ENCODE measurements at places on chromosomes 11 and 22.

DNA sequence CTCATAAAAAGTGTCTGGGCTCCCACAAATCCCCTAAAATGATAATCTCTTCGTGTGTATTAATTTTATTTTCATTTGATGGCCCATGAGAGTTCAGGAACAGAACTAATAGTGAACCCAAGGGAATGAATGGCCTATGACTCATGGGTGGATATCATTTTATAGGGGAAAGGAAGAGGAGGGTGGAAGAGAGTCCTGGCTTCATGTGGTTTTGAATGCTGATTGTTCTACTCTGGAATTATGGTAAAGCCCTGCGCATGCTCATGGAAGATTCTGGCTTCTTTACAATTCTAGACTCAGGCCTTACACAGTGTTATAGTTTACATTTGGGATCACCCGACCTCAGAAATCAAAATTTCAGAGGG is 35.2 kb downstream of the MAML2 start:
- DNase-seq: no peak

- DNase-seq: peak; percentile 36
Measured at GRCh38 chr22:41915035-41915785, at the start of gene SHISA8. Gene SHISA8, minus strand, starts transcription at chr22:41915074. Its CDS starts 407 bp downstream, at chr22:41914667.

GRCh38 chr11:2314525-2315394 is 12.9 kb downstream of the TSPAN32 start:
- DNase-seq: no peak

- DNase-seq: no peak
Measured at GRCh38 chr11:11841116-11841722, 553 bp upstream of the USP47 start.

DNA sequence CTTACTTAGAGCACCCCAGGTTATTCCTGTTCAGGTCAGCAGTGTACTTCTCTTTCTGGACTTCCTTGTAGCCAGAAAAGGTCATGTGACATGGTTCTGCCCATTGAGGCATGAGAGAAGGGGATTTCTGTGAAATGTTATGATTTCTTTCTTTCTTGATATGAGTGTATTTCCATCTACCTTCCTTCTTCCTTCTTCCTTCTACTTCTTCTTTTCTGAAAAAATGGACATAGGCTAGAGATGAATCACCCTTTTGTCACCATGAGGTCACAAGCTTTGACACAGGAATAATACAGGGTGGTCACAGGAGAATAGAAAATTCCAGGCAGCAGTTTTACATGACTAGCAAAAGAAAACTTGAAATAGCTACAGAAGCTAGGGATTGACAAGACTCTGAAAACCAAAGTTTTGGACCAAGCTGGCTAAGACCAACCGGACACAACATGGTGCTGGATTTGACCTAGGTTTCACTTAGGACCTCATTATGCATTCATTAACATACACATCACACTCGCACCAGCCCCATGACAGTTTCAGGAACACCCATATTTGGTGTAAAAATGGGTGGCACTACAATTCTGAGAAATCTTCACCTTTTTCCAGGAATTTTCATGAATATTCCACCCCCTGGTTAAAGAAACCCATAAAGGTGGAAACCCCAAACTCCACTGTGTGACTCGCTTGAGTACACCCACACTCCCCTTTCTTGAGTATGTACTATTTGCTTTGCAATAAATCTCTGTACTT is 21.2 kb upstream of the MAP6 start:
- peak; percentile 24 for DNase-seq

DNA sequence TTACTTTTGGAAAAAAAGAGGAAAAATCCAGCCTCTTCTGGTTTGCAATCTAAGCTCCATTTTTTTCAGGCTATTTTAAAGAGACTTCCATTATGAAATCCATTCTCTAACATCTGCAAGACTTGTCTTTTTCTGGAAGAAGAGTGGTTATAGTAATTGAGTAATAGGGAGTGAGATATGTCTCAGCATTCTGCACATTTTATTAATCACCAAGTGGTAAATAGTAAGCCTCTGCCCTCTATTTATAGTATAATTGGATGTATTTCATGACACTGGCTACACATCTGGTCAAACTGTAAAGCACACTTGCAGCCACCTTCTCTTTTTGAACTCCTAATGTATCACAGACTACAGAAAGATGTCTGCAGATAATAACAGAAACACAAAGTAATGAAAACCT is 391.1 kb downstream of the ETS1 start:
- DNase-seq: peak; percentile 29

GRCh38 chr22:18929459-18929858 is 6.6 kb downstream of the PRODH start:
- no peak for DNase-seq

- no peak for DNase-seq
Measured at GRCh38 chr22:46055181-46055875, 78.4 kb upstream of the WNT7B start.

DNA sequence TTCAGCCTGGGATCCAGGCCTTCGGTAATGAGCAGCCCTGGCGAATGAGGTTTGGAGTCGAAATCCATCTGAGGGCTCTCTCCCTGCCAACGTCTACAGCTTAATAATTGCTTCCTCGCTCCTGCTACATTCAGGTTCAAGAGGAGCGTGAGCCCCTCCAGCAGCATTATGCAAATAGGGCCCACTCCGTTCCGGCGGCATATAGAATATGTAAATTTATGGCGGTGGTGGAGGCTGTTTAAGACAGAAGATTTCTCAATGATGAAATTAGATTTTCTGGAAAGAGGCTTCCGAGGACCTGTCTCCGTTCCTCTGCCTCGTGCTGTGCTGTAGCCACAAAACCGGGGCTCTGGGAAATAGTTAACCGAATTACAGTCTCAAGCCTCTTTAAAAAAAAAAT is 402.8 kb downstream of the MIAT start:
- DNase-seq: no peak

GRCh38 chr11:34855754-34856095 is 60.5 kb downstream of the APIP start:
- no peak for DNase-seq

DNA sequence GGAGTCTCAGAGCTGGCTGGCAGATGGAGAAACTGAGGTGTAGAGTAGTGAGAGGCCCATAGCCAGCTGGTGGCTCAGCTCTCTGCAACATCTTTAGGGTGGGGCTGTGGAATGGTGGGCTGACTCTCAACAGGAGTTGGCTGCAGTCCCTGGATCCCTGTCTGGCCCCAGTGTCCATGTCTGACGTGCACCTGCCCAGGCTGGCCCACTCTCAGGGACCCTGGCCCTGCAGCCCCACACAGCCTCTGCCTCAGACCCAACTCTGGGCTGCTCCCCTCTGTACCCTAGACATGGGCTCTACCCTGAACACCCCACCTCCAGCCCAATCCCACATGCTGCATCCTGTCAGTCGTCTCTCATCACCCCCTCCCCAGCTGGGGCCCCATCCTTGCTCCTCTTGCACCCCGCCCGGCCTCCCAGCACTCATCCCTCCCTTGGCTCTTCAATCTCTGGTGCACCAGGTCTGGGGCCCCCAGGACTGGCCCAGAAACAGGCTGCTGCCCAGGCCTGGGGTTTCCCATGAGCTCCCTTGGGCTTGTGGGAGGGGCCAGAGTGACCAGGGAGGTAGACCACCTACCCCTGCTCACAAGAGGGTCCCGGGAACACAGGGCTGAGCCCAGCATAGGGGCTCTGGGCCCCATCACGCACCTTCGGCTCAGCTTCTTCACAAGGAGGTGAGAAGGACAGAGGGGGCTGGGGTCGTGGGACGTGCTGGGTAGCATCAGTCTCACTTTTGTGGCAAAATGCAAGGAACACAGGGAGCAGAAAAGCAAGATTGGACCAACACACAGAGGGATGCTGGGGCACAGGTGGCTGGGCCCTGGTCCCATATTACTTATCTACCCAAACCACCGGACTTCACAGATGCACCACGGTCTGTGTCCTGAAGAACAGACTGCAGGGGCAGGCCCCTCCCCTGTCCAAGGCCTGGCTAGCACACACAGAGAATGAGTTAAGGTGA is 31.5 kb downstream of the ARVCF start:
- no peak for DNase-seq

- no peak for DNase-seq
Measured at GRCh38 chr11:117826832-117827231, 2.3 kb upstream of the FXYD2 start.

- no peak for DNase-seq
Measured at GRCh38 chr22:20946080-20946986, 20.7 kb upstream of the AIFM3 start.

DNA sequence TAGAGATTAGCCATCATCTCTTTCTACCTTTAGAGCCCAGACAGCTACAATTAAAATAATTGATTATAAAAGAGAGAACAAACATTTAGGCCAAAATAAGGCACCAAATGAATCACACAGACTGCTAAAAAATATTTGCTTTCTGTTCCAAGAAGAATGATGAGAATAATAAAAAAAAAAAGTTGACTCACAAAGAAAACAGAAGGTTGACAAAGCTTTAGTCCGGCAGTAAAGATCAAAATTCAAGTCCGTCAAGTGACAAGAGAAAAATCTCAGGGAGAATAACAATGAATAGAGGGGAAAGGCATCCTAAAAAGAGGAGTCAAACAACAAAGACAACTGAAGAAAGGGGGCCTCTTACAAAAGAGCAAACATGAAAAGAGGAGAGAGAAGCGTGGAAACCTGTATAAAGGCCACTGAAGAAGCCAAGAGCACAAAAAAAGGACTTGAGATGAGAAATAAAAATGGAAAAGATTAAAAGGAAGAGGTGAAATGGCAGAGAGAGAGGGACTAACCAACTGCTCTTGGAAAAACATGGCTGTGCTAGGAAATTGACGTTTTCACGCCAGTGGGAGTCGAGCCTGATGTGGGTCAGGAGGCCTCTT is 910.2 kb downstream of the OPCML start:
- DNase-seq: no peak

DNA sequence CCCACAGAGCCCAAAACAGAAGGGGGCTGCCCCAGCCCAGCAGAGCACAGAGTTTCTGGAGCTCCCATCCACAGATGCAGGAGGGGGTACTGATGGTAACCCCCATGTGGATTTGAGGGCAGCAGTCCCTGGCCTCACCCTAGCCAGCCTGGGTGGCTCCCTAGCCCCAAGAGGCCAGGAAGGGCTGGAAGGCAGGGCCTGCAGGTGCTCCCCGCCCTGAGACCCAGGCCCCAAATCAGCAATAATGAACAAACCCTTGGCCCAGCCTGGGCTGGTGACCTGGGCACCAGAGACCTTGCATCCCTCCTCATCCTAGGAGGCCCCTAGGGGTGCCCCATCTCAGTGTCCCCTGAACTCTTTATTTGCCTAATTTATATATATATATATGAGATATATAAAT is 61.6 kb downstream of the MORC2 start:
- DNase-seq: no peak

GRCh38 chr11:67120881-67121710 is 2.0 kb downstream of the KDM2A start:
- peak; percentile 50 for DNase-seq

DNA sequence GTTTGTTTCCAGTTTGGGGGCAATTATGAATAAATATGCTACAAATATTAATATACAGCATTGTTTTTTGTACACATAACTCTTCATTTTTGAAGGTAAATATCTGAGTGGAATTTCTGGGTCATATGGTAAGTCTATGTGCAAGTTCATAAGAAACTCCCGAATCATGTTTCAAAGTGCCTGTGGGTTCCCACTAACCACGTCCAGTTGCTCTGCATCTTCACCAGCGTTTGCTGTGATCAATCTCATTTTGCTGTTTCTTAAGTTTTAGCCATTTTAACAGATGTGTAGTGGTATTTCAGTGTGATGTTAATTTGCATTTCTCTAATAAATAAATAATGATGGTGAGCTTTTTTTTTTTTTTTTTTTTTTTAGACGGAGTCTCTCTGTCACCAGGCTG is 14.2 kb upstream of the CSRP3 start:
- DNase-seq: no peak

DNA sequence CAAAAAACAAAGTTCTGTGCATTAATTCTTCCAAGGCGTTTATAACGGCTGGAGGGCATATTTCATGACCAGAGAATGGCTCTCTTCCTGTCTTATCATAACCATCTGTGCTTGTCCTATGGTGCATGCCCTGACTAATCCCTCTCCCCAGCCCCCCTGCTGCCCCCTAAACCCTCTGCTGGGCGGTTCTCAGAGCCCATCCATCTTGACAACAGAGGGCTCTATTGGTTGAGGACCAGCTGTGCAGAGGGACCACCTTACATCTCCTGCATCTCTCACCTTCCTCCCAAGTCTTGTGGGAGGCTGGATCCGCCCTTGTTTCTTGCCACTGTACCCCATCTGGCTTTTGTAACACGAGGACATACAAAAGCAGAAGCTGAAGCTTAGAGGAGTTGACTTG is 282.1 kb downstream of the MIAT start:
- no peak for DNase-seq

- DNase-seq: no peak
Measured at GRCh38 chr11:74479732-74480123, 12.4 kb upstream of the KCNE3 start.

GRCh38 chr11:34249439-34249838 is 108.4 kb downstream of the ABTB2 start:
- no peak for DNase-seq

DNA sequence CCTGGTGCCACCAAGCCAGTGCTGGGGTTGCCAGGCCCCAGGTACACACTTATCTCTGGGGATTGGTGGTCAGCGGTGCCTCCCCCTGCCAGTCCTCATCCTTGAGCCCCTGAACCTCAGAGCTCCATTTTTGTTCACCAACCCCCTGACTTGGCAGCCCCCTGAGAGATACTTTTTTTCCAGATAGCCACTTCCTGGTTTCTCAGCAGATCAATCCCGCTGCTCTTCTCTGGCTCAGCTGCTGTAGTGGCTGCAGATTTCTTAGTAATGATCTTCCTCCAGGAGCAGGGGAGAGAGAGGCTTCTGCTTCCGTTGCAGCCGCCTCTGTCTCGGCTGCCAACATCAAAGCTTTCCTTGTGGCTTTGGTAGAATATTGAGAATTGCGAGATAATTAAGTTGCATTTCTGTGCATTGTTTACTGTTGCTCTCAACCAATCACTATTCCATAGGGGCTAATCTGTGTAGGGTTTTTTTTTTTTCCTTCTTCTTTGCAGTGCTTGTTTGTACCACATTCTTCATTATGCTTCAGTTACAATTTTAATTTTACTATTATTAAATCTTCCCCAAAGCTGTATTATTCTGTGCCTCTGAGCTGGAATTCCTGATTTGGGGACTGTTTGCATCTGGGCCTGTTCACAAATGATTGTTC is 92.1 kb downstream of the PKNOX2 start:
- no peak for DNase-seq

GRCh38 chr11:12220305-12220704 is 109.9 kb downstream of the MICAL2 start:
- DNase-seq: no peak

- DNase-seq: no peak
Measured at GRCh38 chr11:35717520-35717919, 54.9 kb downstream of the TRIM44 start.

DNA sequence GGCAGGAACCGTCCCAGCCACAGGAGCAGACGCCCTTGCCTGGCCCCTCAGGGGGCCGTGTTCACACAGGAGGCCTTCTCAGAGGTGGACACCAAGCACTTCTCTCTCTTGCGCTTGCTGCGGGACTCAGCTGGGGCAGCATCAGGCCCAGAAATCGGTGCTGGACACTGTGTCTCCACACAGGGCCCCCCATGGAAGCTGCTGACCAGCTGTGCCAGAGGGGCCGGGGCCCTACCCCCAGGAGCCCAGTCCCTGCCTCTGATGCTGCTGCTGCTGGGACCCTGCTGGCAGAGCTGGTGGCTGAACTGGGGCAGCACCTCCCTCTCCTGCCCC is 4.0 kb downstream of the PLXNB2 start:
- DNase-seq: no peak

- DNase-seq: no peak
Measured at GRCh38 chr22:17999851-18000250, 24.5 kb downstream of the MICAL3 start.
